SK-MEL-5 (cell line): ENCODE measurements at places on chromosomes 16 and 17.

DNA sequence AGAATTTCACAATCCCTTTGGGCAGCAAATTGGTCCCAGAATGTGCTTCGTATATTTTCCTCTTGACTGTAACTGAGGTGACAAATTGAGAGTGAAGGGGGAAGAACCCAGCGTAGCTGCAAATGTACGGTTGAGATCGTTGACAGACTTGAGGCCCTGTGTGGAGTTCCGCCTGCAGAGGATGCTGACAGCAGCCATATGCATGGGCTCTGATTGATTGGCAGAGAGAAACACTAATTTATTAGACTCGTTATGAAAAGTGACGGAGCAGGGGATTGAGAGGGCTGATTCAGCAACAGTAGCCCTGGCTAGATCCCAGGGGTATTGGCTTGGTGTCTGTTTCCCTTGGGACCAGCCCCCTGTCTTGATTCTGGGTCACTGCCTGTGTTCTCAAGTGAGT, 930.1 kb upstream of the EEF2KMT start:
- DNase-seq, result no peak

- no peak for DNase-seq
Observed at GRCh38 chr17:41680426-41681040, 8.2 kb upstream of the EIF1 start.

GRCh38 chr17:49519781-49520180, 24.7 kb downstream of the NGFR start:
- no peak for DNase-seq

GRCh38 chr17:7885367-7886226, 3.0 kb upstream of the CHD3 start:
- DNase-seq, result peak; percentile 34

GRCh38 chr17:80946449-80946848, 45.2 kb upstream of the CHMP6 start:
- no peak for DNase-seq

DNA sequence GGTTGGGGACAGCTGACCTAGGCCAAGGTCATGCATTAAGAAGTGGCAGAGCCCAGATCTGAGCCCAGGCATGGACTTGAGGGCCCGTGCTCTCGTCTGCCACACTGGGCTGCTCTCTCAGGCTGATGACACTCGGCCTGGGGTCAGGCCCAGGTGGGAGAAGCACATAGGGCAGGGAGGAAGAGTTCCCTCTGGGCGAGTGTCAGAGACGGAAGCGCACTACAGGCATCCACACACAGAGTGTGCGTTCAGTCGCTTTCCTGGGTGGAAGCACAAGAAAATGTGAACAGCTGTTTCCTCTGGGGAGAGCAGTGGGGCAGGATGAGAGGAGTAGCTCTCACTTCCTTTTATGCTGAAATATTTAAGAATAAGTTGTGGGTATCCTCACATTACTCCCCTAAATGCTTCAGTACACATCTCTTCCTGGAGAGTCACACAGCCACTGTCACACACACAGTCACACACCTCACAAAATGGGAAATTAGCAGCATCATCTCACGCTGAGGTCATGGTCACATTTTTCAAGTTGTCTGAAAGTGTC, 59.7 kb downstream of the B9D1 start:
- DNase-seq, result no peak

GRCh38 chr16:76955629-76956028, 235.4 kb upstream of the MON1B start:
- DNase-seq, result no peak
